ENCODE measurements at places on chromosomes 2 and 18.

GRCh38 chr2:221137385-221137784 is 434.7 kb downstream of the EPHA4 start:
- no peak for DNase-seq

DNA sequence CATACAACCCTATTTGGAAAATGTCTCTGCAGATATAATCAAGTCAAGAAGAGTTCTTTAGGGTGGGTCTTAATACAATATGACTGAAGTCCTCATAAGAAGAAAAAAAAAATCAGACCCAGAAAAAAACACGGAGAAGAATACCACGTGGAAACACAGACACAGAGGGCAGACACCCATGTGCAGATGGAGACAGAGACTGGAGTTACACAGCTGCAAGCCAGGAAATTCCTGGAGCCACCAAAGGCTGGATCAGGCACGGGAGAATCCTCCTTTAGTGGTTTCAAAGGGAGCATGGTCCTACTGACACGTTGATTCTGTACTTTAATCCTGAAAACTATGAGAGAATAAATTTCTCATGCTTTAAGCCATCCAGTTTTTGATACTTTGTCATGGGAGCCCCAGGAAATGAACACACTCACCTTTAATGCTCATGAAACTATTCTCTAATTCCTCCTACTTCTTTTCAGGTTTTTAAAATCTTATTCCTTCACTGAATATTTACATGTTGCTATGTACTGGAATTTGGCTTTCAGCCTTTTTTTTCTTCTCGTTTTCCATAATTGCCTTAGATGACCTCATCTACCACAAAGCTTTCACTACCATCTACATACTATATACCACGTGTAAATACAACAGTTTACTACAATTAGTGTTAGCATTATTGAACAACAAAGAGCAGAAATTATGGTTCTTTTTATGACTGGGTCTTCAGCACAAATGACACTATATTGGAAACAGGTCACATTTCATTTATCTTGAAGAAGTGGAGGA is 529.1 kb downstream of the IRS1 start:
- DNase-seq = no peak

DNA sequence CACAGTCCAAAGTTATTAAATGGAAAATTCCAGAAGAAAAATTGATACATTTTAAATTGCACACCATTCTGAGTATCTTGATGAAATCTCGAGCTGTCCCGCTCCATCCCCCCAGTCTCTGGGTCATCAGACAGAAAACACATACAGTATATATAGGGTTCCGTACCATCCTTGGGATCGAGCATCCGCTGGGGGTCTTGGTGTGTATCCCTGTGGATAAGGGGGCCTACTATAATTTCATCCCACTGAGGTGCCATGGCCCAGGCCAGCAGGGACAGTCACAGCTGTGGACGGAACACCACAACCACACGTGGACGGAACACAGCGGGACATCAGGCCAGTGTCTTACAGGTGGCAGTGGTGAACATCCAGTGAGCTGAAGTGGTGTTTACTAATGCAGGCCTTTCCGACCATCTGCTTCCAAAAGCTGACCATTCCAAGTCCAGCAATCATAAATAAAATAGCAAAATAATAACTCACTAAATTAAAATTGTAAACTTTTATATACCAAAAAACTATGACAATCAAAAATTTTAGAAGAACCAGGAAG is 14.0 kb downstream of the TWIST2 start:
- DNase-seq = no peak

DNA sequence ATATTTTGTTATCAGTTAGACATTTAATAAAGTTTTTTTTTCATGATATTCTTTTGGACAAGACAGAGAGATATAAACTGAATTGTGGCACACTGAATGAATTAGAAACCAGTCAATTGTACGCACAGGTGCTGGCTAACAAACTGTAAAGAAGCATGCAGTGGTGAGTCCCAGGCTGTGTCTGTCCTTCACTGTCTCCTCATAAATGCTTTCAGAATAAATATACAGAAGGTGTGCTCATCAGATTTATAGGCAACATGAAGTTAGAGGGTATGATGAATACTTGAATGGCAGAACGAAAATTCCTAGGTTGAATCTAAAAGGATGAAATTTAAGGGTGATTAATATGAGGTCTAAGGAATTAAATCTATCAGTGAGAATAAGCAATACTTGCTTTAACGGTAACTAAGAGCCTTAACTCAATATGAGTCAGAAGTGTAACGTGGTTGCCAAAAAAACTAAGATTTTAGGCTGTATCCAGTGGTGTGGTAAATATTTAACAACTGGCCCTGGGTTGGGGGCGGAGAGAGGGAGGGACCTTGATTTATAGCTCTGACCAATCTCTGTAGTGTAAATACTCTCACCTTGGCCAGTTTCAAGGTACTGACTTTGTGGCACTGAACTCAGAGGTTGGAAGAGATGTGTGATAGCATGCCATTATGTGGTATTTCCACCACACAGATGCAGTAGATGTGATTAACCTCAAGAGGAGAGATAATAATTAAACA is 41.9 kb upstream of the AAK1 start:
- no peak for DNase-seq

DNA sequence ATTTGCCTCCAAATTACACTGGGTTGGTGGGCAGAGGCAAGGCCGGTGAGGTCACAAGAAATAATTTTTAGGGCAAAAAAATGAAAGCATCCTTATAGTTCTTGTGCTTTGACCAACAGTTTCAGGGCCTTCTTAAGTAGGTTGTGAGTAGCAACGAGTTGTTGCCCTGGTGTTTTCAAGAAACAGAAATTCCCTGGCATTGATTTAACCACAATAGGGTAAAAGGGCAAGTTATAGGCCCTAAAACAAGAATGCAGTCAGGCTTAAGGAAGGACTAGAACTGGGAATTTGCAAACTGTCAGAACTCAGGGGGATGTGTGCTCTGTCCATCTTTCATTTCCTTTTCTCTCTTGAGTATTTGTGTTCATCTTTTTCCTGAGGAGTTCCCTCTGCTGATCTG is 46.1 kb upstream of the STPG4 start:
- DNase-seq = no peak

GRCh38 chr18:64052772-64053171 is 82.9 kb downstream of the SERPINB8 start:
- no peak for DNase-seq

- DNase-seq = no peak
These were observed 22.5 kb upstream of the UBE2F start for GRCh38 chr2:237944302-237944701.

- no peak for DNase-seq
These were observed 599.9 kb upstream of the POU3F3 start for GRCh38 chr2:104254017-104254416.

GRCh38 chr2:134041877-134042276 is 212.0 kb upstream of the MGAT5 start:
- no peak for DNase-seq

GRCh38 chr2:64697297-64698176 is 43.8 kb upstream of the SERTAD2 start:
- no peak for DNase-seq

- peak; percentile 55 for DNase-seq
These were observed at the start of gene CHN1 for GRCh38 chr2:175004980-175005732. TSS of gene CHN1 (minus strand) at chr2:175005381. CDS start at chr2:175004912, 469 bp downstream.
